Activated CD8-positive, alpha-beta memory T cell treated with anti-CD3 and anti-CD28 coated beads for 1 hour (primary cell): ENCODE measurements at places on chromosomes 2 and 18.

DNA sequence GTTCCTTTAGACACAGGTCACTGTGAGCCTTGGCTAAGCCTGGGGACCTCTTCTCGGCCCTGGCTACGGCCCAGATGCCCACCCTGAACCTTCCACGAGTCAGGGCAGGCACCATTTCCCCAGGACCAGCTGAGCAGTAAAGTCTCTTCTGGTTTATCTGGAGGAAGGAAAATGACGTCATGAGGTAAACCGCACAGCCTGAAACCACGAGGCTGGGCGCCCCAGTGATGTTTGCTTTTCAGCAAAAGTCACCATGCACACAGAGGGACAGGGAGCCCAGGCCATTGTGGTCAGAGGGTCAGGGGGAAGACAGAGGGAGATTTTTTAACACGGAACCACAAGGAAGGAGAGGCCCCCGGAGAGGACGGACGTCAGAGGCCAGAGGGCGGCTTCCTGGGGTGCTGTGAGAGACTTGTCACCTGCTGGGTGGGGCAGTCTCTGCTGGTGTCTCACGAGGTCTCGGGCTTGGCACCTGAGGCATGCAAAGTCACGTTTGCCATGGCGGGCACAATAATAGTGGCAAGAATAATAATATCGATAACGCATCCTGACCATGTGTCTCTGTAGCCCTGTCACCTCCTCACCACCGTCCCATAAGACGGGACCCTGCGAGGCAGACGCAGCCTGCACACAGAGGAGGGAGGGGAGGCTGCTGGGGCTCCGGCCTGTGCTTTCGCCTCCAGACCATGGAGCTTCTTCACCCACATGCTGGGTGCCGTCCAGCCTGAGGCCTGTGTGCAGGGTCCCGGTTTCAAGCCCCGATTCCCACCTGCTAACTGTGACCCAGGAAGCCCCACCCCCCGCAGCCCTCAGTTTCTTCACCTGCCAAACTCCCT lies 33.2 kb upstream of the FOSL2 start:
- DNase-seq = peak; percentile 69

DNA sequence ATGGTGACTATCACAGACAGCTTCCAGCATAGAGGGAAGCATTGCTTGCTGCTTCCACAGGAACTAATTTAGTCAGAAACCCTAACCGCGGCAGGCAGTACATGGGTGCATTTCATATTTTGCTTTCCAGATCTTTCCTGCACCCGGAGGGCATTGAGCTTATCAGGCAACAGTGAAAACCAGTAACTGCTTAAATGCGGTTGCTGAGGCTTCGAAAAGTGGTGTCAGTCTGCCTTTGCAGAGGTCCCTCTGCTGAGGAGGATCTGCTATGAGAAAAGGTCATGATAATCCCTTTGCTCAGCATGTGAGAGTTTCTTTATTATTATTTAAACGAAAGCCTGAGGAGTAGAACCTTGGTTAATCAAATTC lies 44.6 kb upstream of the ROCK2 start:
- no peak for DNase-seq

- DNase-seq = no peak
These were observed 151.1 kb downstream of the TMEM163 start for GRCh38 chr2:134567666-134568065.

- DNase-seq = no peak
These were observed 29.6 kb upstream of the RPRD1A start for GRCh38 chr18:36096955-36097354.

DNA sequence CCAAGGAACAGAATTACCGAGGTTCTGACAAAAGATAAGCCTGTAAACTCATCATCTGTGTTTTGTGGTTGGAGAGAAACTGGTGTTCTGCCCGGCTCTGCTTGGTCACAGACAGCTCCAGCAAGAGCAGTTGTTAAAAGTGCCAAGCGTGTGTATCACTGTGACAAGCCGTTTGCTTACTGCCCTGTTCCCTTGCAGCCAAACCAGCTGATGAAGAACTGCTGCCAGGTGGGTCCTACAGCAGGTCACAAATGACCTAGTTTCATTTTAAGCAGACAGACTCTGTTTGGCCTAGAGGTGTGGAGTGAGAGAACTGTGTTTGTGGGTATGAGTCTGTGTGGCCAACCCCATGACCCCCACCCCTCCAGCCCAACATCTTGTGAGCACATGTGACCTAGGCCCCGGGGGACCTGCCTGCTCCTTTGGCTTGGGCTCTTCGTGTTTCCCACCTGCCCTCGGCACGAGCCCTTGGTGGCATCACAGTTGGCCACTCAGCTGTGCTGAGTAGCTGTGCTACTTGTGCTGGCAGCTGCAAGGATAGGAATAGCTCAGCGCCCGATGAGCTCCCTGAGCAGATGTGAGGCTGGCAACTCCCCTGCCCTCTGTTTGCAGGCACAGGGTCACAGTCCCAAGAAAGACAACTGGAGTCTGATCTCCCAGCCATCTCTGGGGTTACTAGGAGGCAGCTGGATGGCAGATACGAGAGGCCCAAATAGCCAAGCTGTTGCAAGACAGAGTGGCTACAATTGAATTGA lies 9.7 kb downstream of the OXER1 start:
- DNase-seq = no peak

DNA sequence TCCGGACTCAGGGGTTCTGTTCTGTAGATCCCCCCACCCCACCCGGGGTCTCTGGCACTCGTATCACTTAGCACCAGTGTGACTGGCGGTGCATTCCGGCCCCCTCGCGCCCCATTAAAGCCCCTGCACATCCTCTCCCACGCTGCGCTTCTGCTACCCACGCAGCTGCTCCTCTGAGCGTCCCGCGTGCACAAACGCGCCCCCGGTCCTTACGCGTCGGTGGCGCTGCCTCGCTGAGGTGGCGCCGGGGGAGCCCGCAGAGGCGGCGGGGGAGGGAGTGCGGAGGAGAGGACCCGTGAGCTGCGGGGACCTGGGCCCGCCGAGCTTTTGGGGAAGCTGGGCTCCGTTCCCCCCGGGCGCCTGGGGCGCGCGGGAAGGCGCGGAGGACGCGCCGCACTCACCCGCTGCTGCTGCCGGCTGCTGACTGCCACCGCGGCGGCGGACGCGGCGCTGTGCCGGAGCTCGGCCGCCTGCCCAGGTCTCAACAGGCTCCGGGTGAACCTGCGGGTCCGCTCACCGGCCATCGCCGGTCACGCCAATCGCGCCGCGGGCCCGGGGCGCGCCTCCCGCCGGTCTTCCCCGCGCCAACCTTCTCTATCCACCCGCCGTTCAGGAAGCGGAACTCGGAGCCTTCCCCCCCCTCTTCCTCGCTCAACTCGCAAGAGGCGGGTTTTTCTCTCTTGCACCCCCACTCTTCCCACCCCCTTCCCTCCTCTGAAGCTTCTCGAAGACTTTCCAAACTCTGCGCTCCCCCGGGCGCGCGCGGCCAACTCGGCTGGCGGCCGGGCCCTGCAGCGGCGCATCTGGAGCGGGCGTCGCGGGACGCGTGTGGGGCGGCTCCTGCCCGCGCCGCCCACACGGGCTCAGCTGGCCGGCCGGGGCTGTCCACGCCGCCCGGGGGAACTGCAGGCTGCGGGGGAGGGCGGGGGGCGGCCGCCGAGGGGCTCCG lies at the start of gene DOCK10:
DOCK10 (minus strand) TSS at position 618 of the 949 bp plus-strand sequence; CDS start at position 524, 94 bp downstream.
- peak; percentile 45 for DNase-seq

DNA sequence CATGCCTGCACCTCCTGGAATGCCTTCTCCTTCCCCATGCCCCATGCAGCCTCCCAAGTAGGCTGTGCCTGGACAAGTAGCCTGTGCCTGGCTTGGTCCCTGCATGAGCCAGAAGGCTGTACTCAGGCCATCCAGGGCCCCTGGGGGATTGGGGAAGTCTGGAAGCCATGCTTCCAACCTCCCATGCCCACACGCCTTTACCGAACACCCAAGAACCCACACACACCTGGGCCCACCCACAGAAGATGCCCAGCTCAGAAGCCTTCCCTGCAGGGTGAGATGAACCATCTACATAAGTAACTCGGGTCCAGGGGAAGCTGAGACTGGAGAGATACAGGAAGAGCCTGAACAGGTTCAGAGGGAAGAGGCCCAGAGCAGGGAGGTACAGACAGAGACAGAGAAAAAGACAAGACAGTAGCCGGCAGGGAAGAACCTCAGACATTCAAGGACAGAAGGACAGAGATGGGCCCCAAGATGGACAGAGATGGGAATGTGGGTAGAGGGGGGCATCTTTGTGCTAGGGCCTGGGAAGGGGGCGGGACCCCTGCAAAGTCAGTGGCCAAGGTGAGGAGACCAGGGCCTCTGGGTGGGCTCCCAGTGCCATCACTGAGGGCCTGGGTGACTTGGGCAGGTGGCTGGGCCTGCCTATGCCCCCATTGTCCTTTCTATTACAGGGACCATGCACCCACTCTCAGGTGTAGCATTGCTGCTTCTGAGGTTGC lies 4.3 kb downstream of the BIN1 start:
- DNase-seq = no peak

DNA sequence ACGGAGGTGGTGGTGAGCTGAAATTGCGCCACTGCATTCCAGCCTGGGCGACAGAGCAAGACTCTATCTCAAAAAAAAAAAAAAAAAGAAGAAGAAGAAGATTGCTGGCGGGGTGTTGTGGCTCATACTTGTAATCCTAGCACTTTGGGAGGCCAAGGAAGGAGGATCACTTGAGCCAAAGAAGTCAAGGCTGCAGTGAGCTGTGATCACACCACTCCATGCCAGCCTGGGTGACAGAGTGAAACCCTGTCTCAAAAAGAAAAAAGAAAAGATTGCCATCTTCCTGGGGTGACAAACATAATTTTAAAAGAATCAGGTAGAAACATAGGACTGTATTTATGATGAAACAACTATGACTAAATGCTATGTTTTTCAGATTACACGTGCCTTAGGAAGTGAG lies 55.1 kb upstream of the EML4 start:
- no peak for DNase-seq

DNA sequence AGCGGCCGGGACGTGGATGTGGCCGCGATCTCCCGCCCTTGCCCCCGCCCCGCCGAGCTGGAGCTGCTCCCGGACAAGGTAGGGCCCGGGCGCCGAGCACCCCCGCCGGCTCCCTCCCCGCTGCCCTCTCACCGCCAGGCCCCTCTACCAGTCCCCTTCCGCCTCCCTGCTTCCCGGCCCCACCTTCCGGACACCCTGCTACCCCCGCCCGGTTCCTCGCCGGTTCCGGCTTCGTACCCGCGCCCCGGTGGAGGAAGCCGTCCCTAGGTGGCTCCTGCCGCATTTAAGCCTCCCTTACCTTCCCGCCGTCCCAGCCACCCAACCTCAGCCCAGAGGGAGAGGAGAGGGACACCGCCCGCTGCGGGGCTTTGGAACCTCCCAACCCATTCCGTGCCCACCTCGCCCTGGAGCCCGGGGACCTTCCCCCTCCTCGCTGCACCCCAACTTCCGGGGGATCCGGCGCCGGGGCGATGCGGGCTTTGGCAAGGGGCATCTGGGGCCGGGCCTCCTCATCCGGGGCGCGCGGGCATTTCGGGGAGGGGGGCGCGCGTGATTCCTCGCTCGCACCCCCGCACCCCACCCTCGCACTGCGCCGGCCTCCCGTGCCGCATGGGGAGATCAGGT lies 475 bp downstream of the B3GNT2 start:
- DNase-seq = peak; percentile 40

GRCh38 chr2:181411105-181411849 lies 45.9 kb upstream of the ITGA4 start:
- DNase-seq = no peak

GRCh38 chr2:113160962-113161361 lies 12.8 kb upstream of the PSD4 start:
- no peak for DNase-seq

- DNase-seq = no peak
These were observed 128.0 kb upstream of the MSH6 start for GRCh38 chr2:47654790-47655562.

DNA sequence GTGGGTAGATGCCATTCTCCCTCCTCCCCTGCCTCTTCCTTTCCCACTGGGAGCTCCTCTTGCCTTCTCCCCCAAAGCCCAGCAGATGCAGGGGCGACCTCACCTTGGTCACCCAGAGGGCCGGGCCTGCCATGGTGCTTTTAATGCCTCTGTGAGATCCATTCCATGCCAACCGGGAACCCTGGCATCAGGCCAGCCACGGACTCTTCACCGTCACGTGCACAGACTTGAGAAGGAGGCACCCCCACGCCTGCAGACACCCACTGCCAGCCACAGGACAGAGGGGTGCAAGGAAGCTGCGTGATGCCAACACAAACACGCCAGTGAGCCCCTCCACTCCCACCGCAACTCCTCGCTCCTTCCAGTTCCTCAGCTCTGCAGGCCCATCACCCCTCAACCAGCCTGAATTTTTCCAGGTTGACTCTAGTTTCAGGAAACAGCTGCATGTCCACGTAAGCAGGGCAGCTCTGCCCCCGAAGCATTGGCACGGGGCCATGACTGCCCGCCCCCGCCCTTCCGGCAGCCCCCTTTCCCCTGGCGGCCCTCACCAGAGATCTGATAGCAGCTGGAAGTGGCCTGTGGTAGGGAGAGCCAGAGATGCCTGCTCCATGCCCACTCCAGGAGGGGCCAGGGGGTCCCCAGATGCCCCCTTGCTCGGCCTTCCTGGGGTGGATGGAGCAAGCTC lies 50.8 kb downstream of the DNMT3A start:
- DNase-seq = no peak

DNA sequence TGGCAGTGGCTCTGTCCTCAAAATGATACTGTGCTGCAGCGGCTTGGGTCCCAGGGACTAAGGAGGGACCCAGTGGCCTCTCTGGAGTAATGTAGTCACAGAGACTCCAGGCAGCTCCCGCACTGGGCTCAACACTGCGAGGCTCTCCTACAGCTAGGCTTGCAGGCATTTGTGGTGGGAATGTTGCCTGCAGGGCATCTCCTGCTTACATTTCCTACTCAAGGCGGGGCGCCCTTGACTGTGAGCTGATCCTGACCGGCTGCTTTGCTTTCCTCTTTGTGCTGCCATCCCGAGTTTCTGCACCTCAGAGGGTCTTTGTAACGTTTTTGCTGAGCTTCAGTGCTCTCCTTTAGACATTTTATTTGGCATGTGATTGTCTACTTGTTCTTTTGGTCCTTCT lies 177.4 kb upstream of the FN1 start:
- no peak for DNase-seq

GRCh38 chr2:221999717-222000116 lies 299.1 kb downstream of the PAX3 start:
- DNase-seq = no peak

DNA sequence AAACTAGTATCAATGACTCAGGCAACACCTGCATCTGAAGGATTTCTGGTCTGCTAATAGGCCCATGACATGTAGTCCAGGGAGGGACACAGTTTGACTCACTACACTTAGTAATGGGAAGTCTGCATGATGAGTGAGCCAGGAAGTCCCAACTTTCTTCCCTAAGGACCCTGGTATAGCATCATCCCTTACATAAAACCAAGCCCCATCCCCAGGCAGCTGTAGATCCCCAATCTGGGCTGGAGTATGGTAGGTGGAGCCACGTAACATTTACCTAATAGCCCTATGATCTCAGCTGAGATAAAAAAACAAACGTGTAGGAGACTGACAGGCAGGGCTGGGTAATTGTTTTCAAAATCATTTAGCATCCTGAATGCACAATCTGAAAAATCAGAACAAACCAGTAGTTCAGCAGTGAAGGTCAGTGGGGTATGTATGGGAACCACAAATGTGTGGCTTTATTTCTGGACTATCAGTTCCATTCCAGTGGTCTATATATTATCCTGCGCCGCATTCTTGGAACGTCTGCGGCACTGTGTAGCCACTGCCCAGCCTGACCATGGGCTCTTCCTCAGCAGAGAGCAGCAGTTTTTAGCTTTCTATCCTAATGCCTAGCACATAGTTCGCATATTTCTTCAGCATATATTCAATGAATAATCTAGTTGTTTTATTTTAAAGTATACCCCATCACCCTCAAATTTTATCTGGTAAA lies 33.5 kb downstream of the EPB41L3 start:
- no peak for DNase-seq

- no peak for DNase-seq
These were observed 297.9 kb downstream of the CYP26B1 start for GRCh38 chr2:71849607-71850305.

- no peak for DNase-seq
These were observed 624.3 kb upstream of the FANCL start for GRCh38 chr2:58865436-58865835.
